ENCODE measurements at places on chromosomes 1 and 21. TPM values are rescaled to one million over a fixed set of nuclear protein-coding genes. Genes with fewer than 3 reads are reported as not detected.
A peak's percentile ranks its signal among the peaks of the same experiment; 100 is the strongest.

DNA sequence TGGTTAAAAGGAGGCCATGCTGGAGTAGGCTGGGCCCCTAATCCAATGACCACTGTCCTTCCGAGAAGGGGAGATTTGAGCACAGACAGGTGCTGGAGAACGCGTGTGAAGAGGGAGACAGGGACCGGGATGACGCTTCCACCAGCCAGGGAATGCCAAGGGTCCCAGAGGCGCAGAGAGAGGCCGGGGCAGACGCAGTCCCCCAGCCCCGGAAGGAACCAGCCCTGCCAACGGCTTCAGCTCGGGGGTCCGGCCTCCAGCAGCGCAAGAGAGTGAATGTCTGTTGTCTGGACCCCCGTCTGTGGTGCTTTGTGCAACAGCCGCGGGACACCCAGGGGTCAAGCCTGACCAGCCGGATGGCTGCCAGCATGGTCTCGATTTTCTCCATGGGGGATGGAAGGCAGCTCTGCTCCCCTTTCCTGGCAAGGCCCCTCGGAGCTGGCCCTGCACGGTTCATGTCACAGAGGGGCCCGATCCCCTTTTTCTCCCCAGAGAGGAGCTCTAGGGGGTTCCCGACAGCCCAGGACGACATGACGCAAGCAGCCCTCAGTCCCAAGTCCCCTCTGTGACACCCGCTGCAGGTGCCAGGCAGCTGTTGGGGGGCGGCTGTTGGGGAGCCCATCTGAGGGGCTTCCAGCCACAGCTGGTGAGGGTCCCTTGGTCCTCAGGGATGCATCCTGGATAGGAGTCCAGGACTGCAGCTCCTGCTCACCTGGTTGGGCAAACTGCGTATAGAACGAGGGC, 73.5 kb downstream of the SIK1 start:
- no peak for DNase-seq

Gene SLAMF1
- not detected for total RNA-seq

DNA sequence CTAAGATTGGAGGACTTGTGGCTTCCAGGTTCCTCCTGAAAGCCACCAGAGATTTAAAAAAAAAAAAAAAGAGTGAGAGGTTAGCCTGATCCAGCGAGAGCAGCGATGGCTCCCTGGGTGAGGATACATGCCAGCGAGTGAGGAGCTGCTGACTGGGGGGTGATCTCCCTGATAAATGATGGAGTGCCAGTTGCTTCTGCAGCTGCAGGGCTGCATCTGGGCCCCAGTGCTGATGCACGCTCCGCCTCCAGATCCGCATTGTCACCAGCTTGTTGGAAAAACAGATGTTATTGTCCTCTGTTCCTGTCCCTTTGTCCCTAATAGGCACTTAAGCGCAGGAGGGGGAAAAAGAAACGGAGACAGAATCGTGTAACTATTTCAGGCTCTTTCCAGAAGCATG, 28.6 kb downstream of the UBIAD1 start:
- no peak for DNase-seq

- DNase-seq = no peak
Measured at GRCh38 chr1:40161888-40162397, 756 bp downstream of the RLF start.

Gene FLG2
- not detected for total RNA-seq

GRCh38 chr21:42456457-42456856, 39.6 kb downstream of the RSPH1 start:
- peak; percentile 57 for DNase-seq

Gene KRTAP12-2
- not detected for total RNA-seq

Gene AMIGO1
- total RNA-seq = 3.7 TPM

DNA sequence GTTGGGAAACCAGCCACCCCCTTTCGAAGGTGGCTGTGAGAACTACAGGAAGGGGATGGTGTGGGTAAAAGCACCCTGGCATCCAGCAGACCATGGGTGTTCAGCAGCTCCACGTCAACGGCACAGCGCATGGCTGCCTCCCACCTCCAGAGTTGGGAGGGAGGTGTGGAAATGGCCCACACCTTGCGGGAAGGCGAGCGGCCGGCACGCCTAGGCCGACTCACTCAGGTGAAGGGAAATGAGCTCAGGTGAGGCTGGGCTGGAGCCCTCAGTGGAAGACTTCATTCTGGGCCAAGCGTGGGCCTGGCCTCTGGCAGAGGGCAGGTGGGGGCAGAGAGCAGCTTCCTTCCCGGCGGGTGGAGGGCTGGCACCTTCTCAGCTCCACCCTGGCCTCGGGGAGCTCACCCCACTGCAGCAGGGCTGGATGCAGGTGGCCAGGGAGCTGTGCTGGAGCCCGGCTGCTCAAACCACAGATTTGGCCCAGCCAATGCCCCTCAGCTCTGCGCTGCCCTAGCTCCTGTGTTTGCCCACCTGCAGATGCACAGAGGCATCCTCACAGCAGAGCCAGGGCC, 24.8 kb upstream of the ALDH4A1 start:
- DNase-seq = no peak

DNA sequence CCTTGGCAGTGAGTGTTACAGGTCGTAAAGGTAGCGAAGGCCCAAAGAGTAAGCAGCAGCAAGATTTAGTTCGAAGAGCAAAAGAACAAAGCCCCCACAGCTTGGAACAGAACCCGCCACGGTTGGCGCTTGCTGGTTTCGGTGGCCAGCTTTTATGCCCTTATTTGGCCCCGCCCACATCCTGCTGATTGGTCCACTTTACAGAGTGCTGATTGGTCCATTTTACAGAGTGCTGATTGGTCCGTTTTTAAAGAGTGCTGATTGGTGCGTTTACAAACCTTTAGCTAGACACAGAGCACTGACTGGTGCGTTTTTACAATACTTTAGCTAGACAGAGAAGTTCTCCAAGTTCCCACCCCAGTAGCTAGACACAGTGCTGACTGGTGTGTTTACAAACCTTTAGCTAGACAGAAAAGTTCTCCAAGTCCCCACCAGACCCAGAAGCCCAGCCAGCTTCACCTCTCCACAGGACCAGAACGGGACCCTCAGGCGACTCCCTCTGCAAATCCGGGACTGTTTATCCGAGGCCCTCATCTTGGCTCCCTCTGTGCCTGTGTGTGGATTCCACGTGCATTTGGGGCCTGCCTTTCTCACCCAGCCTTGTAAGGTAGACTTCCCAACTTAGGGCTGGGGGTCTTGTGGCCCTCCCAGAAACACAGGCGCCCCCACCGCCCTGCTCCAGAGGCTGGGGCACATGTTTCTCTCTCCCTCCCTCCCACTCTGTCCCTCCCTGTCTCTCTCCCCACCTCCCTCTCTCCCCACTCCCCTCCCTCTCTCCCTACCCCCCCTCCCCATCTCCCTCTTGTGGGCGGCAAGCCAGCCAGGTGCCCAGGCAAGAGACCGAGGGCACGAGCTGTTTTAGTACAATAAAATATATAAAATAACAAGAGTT, 12.6 kb downstream of the FTCD start:
- no peak for DNase-seq

DNA sequence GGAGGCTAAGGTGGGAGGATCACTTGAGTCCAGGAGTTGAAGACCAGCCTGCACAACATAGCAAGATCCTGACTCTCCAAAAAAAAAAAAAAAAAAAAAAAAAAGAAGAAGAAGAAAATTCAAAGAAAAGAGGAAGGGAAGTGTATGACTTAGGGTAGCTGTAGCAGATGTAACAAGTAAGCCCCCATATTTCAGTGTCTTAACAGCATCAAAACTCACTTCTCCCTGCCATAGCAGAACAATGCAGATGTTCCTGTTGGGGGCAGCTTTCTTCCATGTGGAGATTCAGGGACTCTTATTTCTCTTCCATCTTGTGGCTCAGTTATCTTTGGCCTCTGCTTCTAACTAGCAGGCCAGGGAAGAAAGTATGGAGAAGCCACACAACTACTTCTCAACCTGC, 10.2 kb upstream of the PTGFRN start:
- no peak for DNase-seq

GRCh38 chr1:70978623-70979022, 69.0 kb downstream of the PTGER3 start:
- DNase-seq = no peak

DNA sequence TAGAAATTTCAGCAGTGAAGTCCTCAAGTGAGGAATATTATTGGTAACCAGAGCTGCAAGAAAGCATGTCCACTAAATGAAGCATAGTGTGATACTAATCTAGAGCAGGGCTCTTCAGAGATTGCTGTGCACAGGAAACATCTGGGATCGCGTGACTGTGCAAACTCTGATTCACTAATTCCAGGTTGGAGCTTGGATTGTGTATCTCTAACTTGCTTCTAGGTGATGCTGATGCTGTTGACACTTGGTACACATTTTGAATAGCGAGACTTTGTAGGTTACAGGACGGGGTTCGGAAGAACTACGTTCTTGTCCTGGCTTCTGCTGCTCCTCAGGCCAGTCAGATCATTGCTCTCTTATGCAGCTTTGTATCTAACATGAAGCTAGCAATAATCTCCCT, 66.5 kb downstream of the PRRX1 start:
- DNase-seq = peak; percentile 16

Gene SLC30A2
- 0.18 TPM for total RNA-seq

- no peak for DNase-seq
Measured at GRCh38 chr21:31531967-31532366, 127.5 kb upstream of the SOD1 start.

DNA sequence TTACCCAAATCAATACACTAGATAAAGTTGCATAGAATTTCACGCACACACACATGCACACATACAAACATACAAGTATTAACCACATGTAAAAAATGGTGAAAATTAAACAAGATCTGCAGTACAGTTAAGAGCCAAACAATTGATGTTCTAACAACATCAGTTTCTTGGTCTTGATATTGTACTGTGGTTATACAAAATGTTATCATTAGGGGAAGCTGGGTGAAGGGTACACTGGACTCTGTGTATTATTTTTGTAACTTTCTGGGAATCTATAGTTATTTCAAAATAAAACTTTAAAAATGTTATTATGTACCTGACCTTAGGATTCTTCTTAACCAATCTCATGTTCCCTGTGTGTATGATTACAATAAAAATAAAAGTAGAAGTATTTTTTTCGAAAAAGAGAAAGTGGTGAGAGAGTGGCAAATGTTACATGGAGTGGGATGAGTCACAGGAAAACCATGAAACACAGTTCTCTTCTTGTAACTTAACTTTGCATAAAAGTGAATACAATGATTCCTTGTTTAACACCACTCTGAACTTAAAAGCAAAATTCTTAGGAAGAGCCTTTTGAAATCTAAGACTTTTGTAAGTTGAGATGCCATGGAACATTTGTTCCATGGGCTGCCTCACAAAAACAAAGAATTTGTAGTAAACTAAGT, 101.6 kb upstream of the RUNX1 start:
- DNase-seq = peak; percentile 27

DNA sequence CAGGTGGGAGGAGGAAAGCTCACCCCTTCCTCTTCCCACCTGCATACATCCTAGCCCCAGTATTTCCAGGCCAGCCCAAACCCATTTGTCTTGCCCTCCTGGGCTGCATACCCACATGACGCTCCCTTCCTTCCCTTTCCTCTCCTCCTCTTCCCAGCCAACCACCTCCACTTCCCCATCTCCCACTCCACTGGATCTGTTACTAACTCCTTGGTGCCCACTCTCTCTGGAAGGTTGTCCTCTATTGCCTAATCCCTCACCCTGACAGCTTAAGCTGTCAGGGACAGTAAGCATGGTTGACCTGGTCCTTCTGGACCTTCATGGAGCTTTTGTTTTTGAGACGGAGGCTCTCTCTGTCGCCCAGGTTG, 23.0 kb upstream of the SYNC start:
- no peak for DNase-seq

Gene CD1E
- total RNA-seq = not detected

- no peak for DNase-seq
Measured at GRCh38 chr1:208820580-208821212, 576.5 kb upstream of the PLXNA2 start.

DNA sequence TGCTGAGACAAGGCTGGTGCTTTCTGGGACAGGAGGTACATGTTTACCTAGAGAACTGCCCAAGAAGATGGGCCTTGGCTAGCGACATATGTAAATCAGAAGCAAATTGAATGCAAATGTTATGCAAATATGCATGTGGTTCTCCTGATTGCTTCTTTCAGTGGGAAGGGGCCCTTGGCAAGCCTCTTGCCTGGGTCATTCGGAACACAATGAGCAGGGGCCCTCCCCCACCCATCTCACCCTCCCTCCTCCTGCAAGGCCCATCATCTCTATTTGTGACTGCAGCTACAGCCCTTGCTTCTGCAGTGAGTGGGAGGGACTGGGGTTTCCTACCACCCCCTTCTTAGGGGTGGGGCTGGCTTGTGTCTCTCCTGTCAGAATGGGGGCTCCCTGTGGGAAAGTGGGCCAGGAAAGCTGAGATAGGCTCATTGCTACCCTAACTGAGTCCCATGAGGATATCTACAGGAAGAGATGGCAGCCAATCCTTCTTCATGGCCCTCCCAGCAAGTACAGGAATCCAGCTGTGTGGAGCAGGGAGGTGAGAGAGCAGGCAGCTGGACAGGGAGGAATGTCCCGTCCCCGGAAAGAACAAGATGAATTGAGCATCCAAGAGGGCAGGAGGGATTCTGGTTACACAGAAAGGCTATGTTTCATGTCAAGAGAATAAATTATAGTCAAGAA, 31.0 kb downstream of the FOXD2 start:
- no peak for DNase-seq

DNA sequence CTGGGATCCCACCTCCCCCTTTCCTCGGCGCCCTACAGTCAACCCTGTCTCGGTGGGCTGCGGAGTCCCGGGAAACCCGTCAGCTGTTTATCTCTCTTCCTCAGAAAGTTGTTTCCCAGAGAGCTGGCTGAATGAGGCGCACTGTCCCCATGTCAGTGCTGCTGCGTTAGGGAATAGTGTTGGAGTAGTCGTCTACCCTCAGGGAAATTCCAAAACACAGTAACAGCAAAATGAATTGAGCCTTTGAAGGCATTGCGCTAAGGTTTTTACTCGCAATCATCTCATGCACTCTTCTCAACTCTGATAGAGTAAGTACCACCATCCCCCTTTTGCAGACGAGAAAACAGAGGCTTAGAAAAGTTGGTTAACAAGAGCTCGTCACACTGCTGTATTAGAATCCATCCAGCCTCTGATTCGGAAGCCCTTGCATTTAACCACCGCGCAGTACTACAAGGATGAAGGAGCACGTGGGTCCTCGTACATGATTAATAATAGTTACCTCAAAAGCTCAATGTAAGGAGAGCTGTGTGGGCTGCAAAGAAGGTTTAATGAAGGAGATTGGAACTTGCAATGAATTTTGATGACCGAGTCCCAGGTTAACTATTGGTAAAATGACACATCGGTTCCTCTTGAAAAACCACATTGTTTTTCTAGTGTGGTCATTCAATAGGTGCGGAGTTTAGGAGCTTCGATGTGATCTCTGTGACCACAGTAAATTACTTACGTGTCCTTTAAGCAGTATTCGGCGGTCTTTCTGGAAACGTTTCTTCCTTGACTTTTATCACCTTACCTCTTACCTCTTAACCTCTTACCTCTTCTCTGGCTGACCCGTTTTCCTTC, 788 bp upstream of the EDEM3 start:
- DNase-seq = peak; percentile 43

Gene IVL
- 0.06 TPM for total RNA-seq

Gene MTMR11
- 3.7 TPM for total RNA-seq

Measured in Daoy (cell line).